ENCODE measurements at places on chromosomes 12 and 14.

GRCh38 chr12:77745624-77746023 is 85.1 kb upstream of the NAV3 start:
- no peak for DNase-seq

DNA sequence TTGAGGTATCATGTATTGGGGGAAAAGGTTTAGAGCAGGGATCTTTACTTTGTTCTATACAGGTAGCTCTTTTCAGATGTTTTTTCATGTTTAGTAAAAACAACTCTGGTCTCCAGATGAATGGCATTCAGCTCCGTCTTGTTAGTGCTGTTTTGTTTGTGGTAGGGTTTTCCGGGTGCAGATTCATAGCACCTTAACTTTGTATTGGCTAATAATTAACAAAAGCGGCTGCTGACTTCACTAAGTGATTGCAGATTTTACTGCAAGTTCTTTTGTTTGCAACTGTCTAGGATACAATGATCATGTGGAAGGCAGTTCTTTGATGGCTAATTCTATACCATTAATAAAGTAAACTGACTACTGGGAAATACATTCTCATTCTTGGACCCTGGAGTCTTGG is 32.2 kb upstream of the BHLHE41 start:
- no peak for DNase-seq

DNA sequence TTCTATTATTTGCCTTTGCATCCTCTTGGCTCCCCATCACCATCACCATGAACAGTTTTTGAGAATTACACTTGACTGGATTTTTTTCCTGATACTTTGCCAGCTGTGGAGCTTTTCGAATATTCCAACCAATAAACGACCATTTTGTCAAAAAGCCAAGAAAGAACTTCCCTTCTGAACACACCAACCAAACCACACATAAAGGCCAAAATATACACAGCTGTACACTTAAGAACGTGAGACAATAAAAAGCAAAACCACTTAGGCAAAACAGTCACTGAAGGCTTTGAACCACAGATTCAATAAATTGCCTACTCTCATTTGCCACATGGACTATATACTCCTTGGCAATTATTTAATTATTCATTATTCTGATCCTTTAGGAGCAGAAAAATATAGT is 1.1 kb downstream of the C14orf93 start:
- DNase-seq: no peak

DNA sequence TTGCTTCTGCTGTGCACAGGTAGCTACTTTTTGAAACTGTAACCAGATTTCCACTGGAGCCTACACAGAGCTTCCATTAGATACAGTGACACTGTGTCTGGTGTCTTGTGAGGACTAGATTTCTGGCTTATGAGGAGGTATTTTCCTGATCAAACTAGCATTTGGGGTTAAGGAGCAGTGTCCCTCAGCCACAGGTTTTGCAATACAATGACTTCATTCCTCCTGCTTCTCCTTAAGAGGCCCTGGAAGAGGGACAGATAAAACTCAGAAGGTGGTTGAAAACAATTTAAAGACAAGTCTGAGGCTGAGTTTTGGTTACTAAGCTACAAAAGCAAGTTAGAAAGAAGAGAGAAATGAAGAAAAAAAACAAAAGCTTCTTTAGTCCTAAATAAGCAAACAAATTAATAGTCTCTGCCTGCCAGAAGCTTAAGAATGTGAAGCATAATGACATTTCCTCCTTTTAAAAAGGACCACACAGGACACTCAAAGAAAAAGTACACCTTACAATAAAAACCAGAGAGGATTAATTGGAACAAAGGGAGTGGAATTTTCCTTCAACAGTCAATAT is 53.0 kb downstream of the PKP2 start:
- no peak for DNase-seq

DNA sequence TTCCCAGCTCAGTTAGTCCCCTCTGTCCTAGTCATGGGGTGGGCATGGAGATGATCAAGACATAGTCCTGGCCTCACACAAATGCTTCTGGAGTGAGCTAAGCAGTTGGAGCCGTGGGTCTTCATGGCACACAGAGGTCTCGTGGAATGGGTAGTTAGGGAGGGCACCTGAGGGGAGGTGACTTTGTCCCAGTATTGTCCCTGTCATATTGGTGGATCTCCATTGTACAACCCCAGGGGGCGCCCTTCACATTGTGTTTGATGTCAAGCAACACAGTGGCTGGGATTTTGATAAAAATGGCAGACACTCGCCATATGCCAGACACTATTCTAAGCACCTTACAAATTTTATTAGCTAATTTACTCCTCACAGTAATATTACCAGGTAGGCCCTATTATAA is 175.4 kb upstream of the LHX5 start:
- DNase-seq: no peak

DNA sequence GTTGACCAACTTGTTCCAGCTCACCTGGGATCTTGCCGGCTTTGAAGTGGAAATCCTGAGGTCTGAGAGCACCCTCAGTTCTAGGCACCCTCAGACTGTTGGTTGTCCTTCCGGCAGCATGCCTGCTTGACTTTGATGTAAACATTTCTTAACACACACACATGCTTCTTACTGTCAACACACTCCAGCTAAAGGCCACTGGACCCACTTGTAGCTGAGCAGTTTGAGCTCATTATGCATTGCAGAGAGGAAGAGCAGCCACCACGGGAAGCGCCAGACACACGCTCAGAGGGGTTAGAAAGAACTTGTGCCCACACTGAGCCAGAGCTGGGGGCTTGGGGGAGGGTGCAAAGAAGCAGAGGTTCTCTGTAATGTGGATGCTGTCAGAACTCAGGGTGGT is 55.8 kb downstream of the TNFAIP2 start:
- no peak for DNase-seq

DNA sequence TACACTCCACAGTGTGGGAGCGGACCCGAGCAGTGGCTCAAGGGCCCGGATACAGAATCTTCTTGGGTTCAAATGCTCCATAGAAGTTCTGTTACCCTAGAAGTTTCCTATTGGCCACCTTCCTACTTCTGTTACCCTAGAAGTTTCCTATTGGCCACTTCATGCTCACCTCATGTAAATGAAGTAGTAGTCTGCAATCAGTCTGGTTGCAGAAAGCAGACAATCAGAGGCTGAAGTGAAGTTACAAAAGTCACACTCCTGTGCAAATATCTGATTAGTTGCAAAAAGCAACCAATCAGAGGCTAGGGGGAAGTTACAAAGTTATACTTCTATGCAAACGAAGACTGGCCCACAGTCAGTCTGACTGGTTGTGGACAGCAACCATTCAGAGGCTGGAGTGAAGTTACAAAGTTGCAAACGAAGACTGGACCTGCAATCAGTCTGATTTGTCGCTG is 77.8 kb upstream of the CPNE8 start:
- DNase-seq: no peak

GRCh38 chr14:29236401-29236800 is 469.8 kb downstream of the FOXG1 start:
- DNase-seq: no peak

GRCh38 chr12:11978726-11979384 is 91.9 kb upstream of the BCL2L14 start:
- DNase-seq: no peak

DNA sequence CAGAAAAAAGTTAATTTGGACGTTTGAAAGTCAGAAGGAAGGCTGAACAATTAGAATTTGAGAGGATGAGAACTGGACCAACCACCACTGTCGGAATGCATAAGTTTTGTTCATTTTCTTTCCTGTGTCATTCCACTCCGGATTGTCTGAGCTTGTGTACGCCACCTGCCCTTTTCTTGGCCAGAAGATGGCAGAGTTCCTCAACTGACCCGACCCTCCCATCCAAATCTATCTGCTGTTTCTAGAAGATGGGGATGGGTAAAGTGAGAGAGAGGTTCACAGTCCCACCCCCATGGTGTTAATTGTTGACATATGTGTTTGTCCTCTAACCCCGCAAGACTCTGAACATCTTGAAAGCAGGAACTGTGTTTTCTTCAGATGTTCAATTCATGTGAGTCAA is 388.0 kb downstream of the VRK1 start:
- DNase-seq: no peak

GRCh38 chr12:41479426-41479825 is 291.3 kb downstream of the PDZRN4 start:
- no peak for DNase-seq

DNA sequence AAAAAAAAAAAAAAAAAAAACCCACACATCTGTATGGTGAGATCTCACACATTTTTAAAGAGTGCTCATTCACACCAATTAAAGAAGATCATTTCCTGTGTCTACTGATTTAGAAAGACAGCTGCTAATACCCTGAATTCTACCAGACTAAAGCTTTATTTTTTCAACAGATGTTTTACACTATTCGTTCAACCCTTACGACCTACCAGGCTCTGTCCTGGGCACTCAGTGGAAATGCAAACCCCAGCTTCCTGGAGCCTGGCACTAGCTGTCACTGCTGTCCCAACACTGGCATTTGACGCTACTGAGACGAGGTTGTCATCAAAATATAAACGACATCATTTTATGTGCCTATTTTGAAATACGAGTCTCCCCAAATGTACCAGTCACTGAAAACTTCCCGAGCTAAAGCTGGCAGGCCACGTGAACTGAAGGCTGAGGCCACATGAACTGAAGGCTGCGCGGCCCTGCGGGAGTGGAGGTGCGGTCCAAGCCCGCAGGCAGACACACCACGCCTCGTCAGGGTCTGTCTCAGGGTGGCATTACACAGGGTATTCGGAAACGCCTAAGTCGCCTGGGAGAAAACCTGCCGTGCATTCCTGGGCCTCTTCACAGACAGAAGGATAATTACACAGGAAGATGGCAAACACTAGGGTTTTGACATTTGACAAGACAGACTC is 27.2 kb downstream of the SLC15A4 start:
- DNase-seq: no peak

DNA sequence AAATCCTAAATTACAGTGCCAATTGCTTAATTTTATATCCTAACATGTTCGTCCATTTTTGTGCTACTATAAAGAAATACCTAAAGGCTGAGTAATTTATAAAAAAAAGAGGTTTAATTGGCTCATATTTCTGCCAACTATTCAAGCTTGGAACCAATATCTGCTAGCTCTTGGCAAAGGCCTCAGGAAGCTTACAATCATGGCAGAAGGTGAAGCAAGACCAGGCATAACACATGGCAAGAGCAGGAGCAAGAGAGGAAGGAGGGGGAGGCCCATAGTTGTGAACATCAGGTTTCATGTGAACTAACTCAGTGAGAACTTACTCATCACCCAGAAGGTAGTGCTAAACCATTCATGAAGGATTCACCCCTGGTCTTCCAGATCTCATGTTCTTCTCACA is 494.3 kb downstream of the CCER1 start:
- DNase-seq: no peak

- DNase-seq: no peak
These were observed 106.4 kb downstream of the EFCAB11 start for GRCh38 chr14:89848165-89848564.

- peak; percentile 48 for DNase-seq
These were observed 57.9 kb downstream of the AMN start for GRCh38 chr14:102980409-102980810.

DNA sequence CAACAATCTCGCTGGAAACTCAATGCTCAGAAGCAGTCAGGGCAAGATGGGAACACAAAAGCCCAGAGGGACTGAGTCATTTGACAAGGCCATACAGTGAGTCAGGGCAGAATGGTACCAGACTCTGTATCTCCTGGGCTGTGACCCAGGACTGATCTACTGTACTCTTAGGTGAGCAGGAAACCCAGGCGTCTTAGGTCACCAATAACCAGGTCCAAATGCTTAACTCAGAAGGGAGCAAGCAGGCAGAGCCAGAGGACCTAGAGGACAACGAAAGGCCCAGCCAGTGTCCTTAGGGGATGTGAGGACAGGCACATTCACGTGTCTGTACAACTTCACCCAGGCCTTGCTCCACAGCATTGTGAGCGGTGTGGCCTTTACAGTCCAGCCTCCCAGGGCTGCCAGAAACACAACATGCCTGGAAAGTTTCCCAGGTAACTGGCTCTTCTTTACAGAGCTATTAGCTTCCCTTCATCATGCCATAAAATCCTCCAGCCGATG is 69.9 kb downstream of the ARL6IP4 start:
- no peak for DNase-seq

DNA sequence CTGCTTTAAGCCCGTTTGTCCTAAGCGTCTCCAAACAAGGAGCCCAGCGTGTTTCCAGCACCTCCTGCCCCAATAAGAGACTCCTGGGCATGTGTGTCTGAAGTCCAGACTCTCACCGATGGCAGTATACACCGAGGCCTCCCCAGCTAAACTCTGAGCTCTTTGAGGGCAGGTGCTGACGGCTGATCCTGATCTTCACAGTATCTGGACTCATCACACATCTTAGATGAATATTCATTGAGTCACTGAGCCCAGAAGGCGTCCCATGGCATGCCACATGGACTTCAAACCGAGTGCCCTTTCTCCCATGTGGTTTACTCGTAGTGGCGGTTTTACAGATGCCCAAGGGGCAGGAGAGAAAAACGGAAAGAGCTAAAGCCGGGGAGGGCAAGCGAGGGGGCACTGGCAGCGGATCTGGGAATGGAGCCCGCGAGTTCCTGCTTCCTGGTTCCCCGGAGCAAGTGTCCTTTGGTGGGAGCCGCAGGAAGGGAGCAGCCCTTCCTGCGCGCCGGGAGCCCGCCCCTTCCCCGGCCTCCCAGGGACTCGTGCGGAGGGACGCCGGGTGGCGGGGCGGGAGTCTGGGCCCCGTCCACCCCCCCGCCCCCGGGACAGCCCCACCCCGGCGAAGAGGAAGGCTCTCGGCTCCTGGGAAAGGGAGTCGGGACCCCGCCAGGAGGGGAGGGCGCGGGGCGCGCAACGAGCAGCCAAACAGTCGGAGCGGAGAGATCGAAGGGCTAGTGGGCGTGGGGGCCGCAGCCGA is 585 bp upstream of the TEAD4 start:
- DNase-seq: peak; percentile 88

DNA sequence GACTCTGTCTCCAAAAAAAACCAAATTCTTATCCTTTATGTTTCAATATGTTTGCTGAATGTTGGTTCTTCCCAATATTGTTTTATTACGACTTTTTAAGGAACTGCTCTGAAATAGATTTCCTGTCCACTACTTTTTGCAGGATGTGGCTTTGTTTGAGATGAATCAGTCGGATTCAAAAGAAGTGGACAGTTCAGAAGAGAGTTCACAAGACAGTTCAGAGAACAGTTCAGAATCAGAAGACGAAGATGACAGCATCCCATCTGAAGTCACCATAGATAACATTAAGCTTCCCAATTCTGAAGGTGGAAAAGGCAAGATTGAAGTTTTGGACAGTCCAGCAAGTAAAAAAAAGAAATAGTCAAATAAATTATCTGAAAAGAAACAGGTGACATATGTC is 8.2 kb downstream of the NOPCHAP1 start:
- no peak for DNase-seq

DNA sequence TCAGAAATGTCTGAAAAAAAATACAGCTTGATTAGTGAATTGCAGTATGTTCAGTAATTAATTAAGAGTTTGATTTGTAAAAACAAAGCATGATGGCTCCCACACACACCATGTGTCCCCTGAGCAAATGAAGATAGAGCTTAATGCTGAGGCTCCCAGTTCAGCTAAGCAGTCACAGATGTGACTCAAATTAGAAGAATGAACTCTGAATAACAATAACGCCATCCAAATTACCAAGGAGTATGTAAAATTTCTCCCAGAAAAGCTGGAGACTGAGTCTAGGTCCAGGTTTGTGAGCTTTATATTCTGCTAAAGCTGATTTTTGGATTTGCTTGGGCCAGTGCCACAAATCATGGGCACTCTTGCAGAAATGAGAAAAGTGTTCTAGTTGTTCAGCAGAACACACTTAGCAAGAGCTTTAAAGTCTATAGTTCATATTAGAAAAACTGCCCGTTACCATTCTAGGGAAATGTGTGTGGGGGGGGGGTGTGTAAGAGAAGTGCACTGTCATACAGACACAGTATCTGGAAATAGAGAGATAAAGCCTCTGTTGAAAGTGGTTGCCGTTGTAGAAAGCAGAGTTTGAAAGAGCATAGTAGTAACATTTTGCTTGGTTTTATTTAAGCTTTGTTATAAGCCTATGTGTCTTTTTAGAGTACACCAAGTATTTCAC is 253.1 kb downstream of the BCAT1 start:
- DNase-seq: no peak

Data from aorta (tissue), 5 donors.